Activated CD4-positive, alpha-beta T cell treated with anti-CD3 and anti-CD28 coated beads for 4 hours (primary cell): ENCODE measurements at places on chromosomes 7 and 10.

DNA sequence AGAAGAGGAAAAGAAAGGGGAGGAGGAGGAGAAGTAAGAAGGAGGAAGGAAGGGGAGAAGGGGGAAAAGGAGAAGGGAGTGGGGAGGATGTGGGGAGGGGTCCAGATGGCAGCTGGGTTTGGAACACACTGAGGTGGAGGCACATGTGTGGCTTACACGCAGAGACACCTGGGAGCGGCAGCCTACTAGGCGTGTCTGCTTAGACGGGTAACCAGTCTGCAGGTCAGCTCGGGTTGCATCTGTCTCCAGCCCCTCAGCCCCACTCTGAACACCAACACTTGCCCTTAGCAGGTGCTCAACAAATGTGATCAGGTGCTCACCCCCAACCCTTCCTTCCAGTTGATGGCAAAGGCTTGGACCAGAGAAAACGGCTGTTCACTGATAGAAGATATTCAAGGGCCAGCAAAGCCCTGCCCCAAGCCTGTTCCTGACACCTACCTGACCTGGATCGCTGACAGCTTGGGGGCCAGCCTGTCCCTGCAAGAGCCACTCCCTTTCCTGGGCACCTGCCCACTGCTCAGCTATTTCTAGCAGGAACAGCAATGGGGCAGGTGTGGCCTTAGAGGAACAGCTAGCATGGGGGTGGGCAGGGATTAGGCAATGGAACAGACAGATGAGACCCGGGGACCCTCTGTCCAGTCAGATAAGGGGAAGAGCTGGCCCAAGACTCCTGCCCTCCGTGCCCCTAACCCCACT is 70.5 kb downstream of the SH3PXD2A start:
- no peak for DNase-seq

- DNase-seq, result peak; percentile 37
Observed at GRCh38 chr7:133230591-133231194, 22.2 kb upstream of the EXOC4 start.

DNA sequence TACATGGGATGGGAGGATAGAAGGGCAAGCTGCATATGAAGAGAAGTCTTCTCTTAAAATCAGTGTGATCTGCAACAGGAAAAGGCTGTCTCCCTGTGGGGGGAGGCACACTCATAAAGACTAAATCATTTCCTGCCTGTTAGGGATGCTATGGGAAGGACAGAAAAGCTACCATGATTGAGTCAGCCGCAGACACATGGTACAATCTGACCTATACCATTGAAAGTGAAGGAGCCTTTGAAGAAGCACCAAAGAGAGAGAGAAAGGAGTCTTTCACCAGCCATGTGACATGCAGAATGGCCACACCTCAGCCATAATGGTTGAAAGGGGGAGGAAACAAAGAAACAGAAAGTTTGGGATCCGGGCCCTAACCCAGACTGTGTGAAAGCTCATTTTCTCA is 29.1 kb downstream of the NUDCD3 start:
- peak; percentile 30 for DNase-seq

- DNase-seq, result no peak
Observed at GRCh38 chr7:43021431-43021830, 89.3 kb downstream of the MRPL32 start.

DNA sequence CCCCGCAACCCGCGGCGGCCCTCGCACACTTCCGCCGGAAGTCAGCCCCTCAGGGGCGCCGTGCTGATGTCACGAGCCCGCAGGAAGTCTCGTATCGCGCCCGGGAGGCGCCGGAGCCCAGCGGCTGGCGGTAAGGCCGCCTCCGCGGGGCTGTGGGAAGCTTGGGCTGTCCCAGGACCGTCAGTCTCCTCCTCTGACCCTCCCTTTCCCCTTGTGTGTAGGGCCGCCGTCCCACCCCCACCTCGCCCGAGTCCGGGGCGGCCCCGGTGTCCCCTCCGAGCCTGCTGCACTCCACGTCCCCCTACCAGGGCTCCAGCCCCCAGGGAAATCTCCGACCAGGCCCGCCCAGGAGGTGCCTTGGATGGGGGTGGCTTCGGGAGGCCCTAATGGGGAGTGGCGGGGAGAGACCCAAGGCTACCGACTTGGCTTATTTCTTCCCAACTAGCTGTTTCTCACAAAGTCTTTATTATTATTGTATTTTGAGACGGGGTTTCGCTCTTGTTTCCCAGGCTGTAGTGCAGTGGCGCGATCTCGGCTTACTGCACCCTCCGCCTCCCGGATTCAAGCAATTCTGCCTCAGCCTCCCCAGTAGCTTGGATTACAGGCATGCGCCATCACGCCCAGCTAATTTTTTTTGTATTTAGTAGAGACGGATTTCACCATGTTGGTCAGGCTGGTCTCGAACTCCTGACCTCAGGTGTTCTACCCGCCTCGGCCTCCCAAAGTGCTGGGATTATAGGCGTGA is at the start of gene ZDHHC4:
Gene ZDHHC4, plus strand, starts transcription at position 86 of the 745 bp plus-strand sequence. CDS start 3,108 bp downstream, outside the sequence.
- DNase-seq, result peak; percentile 83

DNA sequence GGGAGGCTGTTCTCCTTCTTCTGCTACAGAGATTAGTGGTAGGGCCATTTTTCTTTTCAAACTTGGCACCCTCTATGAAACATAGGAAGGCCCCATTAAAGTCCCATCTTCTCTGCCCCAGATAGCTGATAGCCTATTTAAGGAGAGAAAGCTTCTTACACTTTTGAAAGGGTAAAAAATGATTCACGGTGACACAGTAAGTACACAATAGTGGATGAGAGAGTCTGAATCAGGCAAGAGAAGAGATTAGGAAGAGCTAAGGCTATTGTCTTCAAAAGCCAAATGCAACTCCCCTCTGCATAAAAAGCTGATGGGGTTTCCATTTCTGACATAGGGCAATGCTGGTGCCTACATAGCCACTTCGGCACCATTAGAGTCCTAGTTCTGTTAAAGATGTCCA is 3.6 kb downstream of the INA start:
- DNase-seq, result no peak

- no peak for DNase-seq
Observed at GRCh38 chr7:139500770-139501138, 17.3 kb upstream of the KLRG2 start.
